Stimulated activated CD4-positive, alpha-beta T cell treated with anti-CD3 and anti-CD28 coated beads, Interleukin-2, amount 100 ng/mL, for 4 hours (primary cell): ENCODE measurements at places on chromosomes 3 and 15.

GRCh38 chr3:151330899-151331298 lies 1.6 kb upstream of the P2RY13 start:
- DNase-seq, result no peak

GRCh38 chr15:88258093-88258641 lies 1.6 kb upstream of the NTRK3 start:
- DNase-seq, result no peak

DNA sequence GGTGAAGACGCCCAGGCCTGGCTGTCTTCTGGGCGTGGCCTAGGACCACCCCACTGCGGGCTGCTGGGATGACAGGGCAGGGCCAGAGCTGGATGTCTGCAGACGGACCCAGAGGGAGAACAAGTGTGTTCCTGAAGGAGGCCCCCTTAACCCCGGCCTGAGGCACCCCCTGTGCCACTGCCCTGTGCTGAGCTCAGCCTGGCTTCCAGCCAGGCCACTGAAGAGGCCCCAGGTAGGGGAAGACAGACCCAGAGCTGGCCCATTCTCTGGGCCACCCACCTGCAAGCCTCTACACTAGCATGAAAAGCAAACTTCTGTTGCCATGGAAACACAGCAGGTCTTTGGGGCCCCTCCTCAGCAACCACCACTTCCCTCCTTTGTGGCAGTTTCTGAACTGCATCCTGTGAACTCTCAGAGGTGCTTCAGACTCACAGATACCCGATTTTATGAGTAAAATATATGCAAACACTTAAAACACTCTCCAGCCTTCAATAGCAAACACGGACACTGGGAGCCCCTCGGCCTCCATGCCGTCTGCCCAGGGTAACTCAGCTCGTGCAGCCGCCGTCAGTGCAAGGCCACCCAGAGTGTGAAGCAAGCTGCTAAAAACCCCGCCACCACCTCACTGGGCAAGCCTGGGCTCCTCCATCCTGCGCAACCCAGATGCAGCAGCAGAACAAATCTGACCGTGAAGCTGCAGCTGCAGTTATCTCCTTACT lies 42.5 kb downstream of the CMTM6 start:
- DNase-seq, result peak; percentile 40

DNA sequence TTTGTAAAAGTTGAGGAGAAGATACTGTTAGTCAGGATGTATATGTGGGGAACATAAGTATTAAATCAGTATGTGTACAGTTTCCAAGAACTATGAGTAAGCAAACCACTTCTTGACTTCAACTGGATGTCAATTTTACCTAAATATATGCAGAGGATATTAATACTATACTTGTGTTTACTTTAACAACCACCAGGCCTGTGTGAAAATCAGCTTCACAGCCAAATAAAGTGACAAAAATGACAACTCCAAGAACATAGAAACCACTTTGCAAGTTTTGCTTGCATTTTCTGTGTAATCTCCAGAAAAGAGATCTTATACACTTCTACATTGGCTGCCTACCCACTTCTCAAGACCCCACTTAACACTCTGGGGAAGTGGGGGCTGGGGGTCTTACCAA lies 293.3 kb upstream of the RORA start:
- DNase-seq, result no peak

- DNase-seq, result no peak
Observed at GRCh38 chr3:188546835-188547670, 393.1 kb downstream of the LPP start.

- DNase-seq, result no peak
Observed at GRCh38 chr3:45381168-45381852, 7.1 kb upstream of the LARS2 start.

DNA sequence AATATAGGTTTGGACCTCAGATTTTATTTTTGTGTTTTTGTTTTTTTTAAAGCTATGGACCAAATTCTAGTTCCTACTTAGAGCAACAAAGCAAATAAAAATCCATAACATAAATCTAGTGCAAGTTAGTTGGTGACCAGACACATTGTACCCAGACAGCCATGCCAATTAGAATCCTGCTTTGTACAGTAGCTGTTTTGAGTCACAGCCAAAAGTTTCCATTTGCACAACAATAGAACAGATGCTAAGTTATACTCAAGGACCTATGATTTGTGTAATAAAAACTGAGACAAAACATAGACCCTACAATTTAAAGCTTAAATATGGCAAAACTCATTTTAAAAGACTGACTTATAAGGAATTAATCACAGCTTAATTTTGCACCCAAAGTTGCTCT lies 513.1 kb upstream of the CBLB start:
- no peak for DNase-seq

DNA sequence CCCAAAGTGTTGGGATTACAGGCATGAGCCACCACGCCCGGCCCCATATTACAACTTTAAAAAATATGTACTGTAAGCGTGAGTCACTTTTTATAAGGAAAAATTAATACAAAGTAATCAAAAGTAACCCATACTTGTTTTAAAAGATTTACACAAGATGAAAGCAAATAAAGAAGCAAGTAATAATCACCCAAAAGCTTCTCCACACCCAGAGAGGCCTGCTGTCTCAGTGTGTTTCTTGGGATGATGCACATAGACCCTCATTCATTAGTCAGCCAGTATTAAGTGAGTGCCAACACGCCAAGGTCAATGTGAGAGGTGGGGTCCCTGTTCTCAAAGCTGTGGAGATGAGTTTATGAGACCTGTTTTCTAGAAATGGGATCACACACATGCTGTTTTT lies 12.0 kb downstream of the RPL32 start:
- DNase-seq, result no peak

DNA sequence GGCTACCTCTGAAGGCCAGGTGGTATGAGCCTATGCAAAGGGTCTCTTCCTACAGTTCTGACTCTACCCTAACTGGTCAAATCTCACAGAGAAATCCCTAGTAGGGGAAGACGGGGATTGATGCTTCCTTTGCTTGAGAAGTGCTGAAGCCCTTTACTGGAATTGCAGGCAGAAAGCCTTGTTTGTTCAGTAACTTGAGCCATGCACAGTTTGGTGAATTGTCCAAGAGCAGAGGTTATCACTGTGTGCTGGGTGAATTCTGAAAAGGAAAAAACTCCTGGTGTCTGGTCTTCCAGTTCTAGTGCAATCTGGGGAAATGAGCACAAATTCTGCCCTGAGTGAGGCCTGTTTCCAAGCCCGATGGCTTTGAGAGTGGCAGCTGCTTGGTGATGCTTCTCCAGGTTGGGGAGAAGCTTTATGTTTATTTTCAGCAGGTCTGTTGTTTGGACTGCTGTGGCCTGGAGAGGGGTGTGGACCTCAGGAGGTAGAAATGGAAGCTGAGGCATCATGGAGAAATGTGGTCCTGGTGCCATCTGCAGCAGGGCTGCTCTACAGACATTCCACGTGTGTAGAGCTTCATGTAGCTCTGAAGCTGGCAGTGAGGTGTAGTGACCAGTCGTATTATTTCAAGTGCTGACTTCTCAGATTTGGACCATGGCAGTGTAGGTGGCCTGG lies 60.9 kb downstream of the ARNT2 start:
- DNase-seq, result no peak

DNA sequence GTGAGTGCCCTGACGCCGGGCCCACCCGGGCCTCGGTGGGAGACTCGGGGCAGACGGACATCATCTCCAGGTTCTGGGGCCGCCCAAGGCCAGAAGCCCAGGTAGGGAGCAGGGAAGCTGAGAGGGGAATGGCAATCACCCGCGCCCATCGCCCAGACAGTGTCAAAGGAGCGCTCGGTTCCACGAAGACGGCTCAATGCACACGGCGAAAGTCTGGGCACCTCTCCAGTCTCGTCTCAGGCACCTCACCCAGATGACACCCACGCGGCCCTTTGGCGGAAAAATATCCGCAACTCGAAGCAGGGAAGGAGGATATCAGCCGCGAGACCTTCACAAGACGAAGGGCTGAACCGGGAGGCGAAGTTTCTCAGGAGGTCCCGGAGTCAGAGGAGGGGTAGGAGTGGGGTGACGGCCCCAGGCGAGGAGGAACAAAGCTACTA lies 916 bp downstream of the IL17RD start:
- peak; percentile 10 for DNase-seq

GRCh38 chr15:40337597-40337996 lies 3.1 kb downstream of the CCDC9B start:
- DNase-seq, result no peak

- no peak for DNase-seq
Observed at GRCh38 chr3:134978658-134979057, 183.6 kb downstream of the EPHB1 start.

GRCh38 chr3:129441215-129441614 lies 1.2 kb downstream of the IFT122 start:
- DNase-seq, result no peak

DNA sequence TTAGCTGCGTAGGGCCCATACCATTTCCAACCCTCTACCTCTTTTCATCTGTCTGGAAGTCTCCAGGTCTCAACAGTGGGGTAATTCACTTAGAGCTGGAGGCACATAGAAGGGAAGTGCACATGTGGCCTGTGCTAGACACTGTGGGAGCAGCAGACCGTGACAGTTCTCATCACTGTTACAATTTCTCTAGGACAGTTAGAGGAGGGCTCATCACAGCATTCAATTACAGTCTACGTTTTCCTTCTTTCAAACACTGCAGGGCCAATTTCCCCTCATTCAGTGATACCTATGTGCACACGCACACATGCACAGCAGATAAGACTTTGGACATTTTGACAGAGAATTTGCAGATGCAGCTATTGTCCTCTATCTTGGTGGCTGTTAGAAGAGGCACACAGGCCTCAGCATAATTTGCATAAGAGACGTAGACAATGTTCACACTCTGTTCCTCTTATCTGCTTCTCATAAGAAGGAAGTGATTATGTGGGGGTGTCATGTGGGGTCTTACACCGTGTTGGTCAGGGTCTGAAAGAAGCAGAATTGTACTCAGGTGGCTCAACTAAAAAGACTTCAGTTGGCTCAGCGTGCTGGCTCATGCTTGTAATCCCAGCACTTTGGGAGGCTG lies 12.6 kb upstream of the HRG start:
- no peak for DNase-seq

DNA sequence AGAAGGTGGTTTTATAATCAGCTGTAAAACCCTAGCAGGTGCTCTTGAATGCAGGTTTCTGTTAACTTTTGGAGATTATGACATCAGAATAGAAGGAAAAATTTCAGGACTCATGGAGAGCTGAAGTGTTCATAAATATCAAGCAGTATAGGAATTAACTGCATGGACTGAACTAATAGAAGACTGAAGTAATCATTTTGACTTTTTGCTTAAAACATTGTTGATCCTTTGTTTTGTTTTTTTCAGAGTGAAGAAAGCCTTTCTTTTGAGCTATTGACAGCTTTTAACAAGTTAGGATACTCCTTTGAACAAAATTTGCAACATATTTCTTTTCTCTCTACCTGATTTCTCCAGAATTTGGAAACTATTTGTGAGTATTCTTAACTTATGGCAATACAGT lies 70.6 kb upstream of the DAZL start:
- DNase-seq, result no peak

DNA sequence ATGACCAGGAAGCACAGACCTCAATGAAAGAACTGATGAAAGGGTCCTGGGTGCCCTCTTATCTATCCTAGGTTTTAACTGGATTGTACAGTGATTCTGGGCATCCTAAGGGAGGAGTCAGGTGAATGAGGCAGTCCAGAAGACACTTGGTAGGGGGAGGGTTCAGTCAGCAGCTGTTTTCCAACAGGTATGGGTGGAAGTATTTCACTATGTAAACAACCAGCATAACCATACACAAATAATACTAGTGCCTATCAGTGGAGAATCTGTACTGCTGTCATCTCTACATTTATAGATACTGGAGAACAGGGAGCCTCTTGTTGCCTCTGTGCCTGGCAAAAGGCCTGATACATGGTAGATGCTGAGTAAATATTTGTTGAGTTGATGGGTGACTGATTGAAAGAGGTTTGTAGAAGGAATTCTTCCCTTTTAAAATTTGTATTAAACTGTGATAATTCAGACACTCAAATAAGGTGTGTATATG lies 328.5 kb downstream of the RBMS3 start:
- DNase-seq, result no peak

GRCh38 chr3:107525644-107526305 lies 3.0 kb downstream of the BBX start:
- DNase-seq, result no peak

GRCh38 chr3:152295344-152295743 lies 26.6 kb downstream of the MBNL1 start:
- no peak for DNase-seq

DNA sequence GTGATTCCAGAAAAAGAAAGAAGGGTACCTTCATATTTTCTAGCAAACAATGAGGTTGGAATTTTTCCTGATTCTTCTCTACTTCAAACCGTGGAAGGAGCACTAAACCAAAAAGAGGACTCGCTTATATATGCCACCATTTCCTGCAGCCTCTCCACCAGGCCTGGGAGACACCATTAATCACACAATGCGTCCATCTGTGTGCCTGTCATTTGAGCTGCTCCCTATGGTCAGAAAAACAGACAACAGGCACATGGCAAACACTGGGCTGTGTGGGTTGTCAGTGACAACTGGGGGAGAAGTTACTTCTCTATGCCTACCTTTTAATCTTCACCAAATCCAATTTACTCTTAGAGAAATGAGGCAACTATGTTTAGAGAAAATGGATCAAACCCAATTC lies 71.9 kb downstream of the NR2F2 start:
- no peak for DNase-seq
